Prostate gland (tissue), 2 donors: ENCODE measurements at places on chromosomes 6 and 20. TPM values are rescaled to one million over a fixed set of nuclear protein-coding genes. Genes with fewer than 3 reads are reported as not detected.
A peak's percentile ranks its signal among the peaks of the same experiment; 100 is the strongest.

- DNase-seq = no peak
- H3K27ac ChIP-seq = no peak overlapping the region
- no peaks in the 10 kb centered on the region for H3K4me1 ChIP-seq
- H3K36me3 ChIP-seq = no peaks in the 10 kb centered on the region
- no peak overlapping the region for H3K4me3 ChIP-seq
These were observed 196.2 kb downstream of the PAX1 start for GRCh38 chr20:21901470-21902275.

DNA sequence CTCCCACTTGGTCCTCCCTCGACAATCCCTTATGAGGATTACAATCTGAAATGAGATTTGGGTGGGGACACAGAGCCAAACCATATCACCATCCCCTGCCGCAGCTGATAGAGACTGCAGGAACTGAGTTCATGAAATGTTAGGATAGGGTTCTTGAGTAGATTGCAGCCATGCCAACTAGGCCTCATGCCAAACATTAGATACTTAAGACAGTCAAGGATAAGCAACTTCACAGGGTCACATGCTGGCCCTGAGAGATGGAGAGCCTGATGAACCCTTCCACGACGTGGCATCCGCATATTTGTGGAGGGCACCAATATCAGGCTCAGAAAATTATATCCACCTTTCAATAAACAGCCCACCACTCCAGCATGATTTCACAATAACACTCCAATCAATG lies 121.3 kb downstream of the ALDH8A1 start:
- H3K4me3 ChIP-seq = no peak overlapping the region
- H3K4me1 ChIP-seq = no peaks in the 10 kb centered on the region
- no peak for DNase-seq
- H3K27me3 ChIP-seq = no peaks in the 10 kb centered on the region
- no peaks in the 10 kb centered on the region for H3K36me3 ChIP-seq

The BEND6 gene
- 0.32 TPM for total RNA-seq

The LHFPL5 gene
- total RNA-seq = not detected

- no peaks in the 10 kb centered on the region for H3K4me1 ChIP-seq
- no peaks in the 10 kb centered on the region for H3K36me3 ChIP-seq
- peak overlapping the region; percentile 77 for H3K4me3 ChIP-seq
- no peaks in the 10 kb centered on the region for H3K27me3 ChIP-seq
- DNase-seq = peak; percentile 29
- H3K27ac ChIP-seq = peak overlapping the region; percentile 88
These were observed 1.4 kb downstream of the BACH2 start for GRCh38 chr6:90294989-90295853.

The FYN gene
- total RNA-seq = 13.7 TPM

DNA sequence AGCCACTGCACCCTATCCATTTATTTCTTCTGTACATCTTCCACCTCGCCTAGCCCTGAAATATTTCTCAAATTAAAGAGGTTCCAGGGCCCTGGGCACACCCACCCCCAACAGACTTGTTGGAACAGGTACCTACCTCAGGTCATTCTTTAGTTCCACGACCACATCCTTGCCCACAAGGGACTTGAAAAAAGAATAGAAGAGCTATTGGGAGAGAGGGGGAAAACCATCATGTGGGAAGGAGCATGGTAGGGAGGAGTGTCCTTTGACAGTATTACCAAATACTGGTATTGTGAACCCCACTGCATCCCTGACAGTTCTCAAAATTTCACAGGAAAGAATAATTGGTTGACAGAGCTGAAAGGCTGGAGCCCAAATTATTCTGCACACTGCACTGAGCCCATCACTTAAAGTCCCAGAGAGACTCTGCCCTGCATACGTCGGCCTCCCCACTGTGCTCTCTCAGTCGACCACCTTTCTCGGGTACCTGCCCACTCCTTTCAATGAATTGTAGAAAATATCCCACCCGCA lies 762 bp downstream of the LSM2 start:
- H3K4me3 ChIP-seq = peak overlapping the region; percentile 52
- no peaks in the 10 kb centered on the region for H3K27me3 ChIP-seq
- peak overlapping the region; percentile 93 for H3K27ac ChIP-seq
- no peaks in the 10 kb centered on the region for H3K4me1 ChIP-seq
- H3K36me3 ChIP-seq = no peaks in the 10 kb centered on the region

The APCDD1L gene
- 0.46 TPM for total RNA-seq

GRCh38 chr6:127051571-127052260 lies 66.8 kb upstream of the RSPO3 start:
- no peak for DNase-seq
- H3K4me3 ChIP-seq = no peak overlapping the region
- no peaks in the 10 kb centered on the region for H3K4me1 ChIP-seq
- H3K27ac ChIP-seq = no peak overlapping the region

DNA sequence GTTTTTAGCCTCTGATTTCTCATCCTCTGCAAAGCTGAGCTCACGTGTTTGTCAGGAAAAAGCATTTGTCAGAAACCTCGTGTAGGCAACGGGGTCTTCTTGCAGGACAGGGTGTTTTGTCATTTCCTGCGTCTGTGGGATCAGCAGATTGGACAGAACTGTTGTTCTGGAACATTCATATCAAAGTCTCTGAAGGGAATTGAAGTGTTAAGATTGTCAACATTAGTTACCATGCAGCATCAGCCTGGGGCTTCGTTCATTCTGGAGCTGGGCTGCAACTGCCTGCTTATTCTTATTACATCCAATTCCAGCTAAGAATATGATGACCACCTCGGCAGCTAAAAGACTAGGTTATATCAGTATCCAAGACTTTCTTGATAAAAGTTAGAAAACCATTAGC lies 71.0 kb upstream of the RALGAPA2 start:
- no peak overlapping the region for H3K27ac ChIP-seq
- no peaks in the 10 kb centered on the region for H3K4me1 ChIP-seq
- H3K36me3 ChIP-seq = no peaks in the 10 kb centered on the region
- H3K27me3 ChIP-seq = no peaks in the 10 kb centered on the region
- no peak overlapping the region for H3K4me3 ChIP-seq

DNA sequence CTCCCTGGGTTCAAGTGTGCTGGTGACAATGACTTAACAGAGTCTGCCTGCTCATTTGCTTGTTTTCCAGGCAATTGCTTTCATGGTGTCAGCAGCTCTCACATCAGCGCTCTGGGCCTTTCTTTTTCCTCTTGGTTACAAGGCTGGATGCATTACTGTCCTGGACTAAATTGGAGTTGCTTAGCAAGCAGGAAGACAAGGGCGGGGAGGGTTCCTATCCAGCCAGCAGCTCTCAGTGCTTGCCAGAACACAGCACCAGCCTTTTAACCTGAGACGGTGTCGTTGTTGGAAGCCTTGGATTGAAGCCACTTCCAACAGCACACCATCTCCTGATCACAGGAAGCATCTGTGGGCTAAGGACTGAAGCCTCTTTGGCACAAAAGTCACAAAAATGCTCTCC lies 606.9 kb downstream of the CDH26 start:
- no peak overlapping the region for H3K4me3 ChIP-seq
- no peaks in the 10 kb centered on the region for H3K4me1 ChIP-seq
- no peak overlapping the region for H3K27ac ChIP-seq
- no peak for DNase-seq

GRCh38 chr20:2394411-2395055 lies 13.8 kb downstream of the TGM6 start:
- no peaks in the 10 kb centered on the region for H3K36me3 ChIP-seq
- H3K4me3 ChIP-seq = no peak overlapping the region
- no peak overlapping the region for H3K27ac ChIP-seq

The ZBTB2 gene
- total RNA-seq = 8.1 TPM

DNA sequence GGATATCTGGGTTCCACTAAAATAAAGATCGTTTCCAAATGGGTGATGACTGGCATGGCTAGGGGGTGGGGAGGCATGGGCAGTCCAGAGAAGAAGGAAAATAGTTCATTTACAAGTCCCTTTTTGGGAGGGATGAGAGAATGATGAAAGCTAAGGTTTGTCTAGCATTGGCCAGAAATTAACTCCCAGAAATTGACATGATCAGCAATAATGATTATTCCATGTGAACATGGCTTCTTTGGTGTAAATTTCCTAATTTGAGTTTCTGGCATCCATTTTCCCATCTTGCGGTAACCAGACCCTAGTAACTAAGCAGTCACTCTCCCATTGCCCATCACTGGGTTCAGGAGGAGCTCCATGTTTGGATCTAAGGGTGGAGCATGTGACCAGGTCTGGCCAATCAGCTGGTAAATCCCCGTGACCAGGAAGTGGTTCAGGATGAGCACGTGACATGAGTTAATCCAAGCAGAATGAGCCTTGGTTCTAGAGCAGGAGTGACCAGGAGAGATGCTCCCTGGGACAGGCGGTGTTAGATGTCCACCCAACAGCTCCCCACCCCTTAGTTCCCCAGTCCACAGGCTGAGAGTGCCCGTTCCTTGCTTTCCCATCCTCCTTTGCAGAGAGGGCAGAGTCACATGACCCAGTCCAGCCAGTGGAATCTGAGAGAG lies 512.7 kb downstream of the PREX1 start:
- DNase-seq = no peak
- H3K27me3 ChIP-seq = no peaks in the 10 kb centered on the region
- H3K4me3 ChIP-seq = no peak overlapping the region
- no peak overlapping the region for H3K27ac ChIP-seq

- H3K4me1 ChIP-seq = no peaks in the 10 kb centered on the region
- H3K27ac ChIP-seq = no peak overlapping the region
- no peak overlapping the region for H3K4me3 ChIP-seq
- no peaks in the 10 kb centered on the region for H3K27me3 ChIP-seq
These were observed 166.6 kb upstream of the SOX4 start for GRCh38 chr6:21426841-21427490.

- H3K4me3 ChIP-seq = peak within 1 kb of the TSS; percentile 41
- DNase-seq = peak; percentile 83
- no peaks in the 10 kb centered on the region for H3K36me3 ChIP-seq
These were observed at the start of gene PRIM2 for GRCh38 chr6:57317060-57317943. PRIM2 (plus strand) TSS chr6:57317630; CDS start chr6:57318446, 816 bp downstream.

DNA sequence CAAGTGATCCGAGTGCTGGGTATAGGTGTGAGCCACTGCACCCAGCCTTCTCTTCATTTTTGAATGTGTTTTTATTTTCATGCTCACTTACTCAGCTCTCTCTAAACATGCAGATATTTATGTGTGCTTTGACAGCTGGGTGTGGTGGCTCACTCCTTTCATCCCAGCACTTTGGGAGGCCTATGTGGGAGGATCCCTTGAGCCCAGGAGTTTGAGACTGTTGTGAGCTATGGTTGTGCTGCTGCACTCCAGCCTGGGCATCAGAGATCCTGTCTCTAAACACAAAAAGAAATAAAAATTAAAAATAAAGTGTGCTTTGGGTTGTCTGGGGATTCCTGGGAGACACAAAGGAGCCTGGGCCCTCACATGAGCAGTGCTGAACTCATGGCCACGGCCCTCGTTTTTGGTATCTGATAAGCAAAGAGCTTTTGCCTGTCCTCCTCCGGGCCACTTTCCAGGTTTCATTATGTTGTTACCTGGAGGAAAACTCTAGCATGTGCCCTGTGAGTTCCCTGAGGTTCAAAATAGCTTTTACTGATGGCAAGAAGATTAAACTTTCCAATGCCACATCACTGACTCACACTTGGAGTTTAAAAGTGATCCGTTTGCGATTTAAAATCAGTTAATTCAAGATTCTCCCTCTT lies 78.5 kb downstream of the CD164 start:
- no peaks in the 10 kb centered on the region for H3K4me1 ChIP-seq
- no peaks in the 10 kb centered on the region for H3K27me3 ChIP-seq
- no peak overlapping the region for H3K4me3 ChIP-seq
- no peaks in the 10 kb centered on the region for H3K36me3 ChIP-seq

DNA sequence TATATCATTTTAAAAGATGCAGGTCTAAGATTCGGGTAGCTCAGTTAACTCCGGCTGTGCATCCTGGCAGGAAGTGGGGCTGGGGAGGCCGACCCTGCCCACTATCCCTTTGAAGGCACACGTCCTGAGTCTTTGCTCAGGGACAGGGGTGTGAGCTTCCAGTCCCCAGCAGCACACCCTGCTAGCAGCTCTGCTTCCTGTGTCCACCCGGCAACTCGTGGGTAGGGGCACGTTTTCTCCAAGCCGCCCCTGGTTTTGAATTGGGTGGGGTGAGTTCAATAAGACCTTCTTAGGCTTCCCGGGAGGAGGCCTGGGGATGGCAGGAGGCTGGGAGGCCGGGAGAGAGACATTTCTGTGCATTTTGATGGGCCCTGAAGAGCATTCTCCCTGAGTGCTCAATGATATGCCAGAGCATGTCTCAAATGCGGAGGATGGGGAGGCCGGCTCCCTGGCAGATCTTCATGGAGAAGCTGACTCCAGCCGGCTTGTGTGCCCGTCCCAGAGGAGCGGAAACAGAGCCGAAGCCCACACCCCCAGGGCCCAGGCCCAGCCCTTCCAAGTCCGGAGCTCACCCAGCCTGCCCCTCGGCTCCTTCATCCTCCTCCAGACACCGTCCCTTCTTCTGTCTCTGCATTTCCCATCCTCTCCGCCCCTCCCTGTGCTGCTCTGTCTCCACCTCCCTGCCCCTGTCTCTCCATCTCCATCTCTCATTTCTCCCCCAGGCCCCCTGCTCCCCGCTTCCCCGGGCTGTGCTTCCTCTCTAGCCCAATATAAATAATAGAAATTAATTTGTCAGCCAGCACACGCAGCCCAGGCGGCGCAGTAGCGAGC lies 36.3 kb upstream of the ZFAND3 start:
- no peaks in the 10 kb centered on the region for H3K36me3 ChIP-seq
- no peak for DNase-seq
- no peaks in the 10 kb centered on the region for H3K27me3 ChIP-seq
- H3K27ac ChIP-seq = peak overlapping the region; percentile 63

- H3K36me3 ChIP-seq = no peaks in the 10 kb centered on the region
- H3K4me3 ChIP-seq = no peak overlapping the region
- H3K27me3 ChIP-seq = peaks cover 2% of the 10 kb centered on the region
- no peak for DNase-seq
- H3K4me1 ChIP-seq = no peaks in the 10 kb centered on the region
These were observed 97.4 kb downstream of the YTHDF1 start for GRCh38 chr20:63118303-63119120.

The KHDC1L gene
- total RNA-seq = not detected

DNA sequence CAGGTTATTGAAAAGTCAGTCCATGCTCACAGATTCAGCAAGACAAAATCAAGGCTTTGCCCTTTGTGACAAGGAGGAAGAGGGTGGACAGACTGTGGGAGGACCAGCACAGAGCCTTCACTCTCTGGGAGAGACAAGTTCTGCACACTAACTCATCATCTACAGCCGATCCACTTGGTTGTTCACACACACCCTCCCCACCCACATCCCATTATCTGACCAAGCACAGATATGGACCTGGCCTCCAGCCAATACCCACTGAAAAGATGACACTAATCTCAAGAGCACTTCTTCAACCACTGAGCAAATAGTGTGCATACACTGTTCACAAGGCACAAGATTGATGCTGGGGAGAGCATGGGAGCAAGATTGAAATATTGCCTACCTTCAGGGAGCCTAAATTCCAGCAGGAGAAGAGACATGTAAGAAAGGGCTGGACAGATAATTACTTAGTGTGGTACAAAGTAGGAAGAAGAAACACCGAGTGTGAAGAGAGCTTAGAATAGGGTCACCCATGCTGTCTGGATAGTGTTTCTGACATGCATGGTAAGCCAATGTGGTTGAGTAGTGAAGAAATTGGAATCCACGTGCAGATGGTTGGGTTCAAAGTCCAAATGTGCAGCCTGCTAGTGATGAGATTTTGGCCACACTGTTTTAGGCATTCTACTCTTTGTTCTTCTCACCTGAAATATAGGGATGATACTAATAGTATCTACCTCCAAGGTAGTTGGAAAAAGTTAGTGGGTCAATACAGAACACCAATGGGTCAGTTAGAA lies 21.7 kb upstream of the IL17A start:
- H3K36me3 ChIP-seq = no peaks in the 10 kb centered on the region
- no peaks in the 10 kb centered on the region for H3K4me1 ChIP-seq
- no peak for DNase-seq
- no peak overlapping the region for H3K4me3 ChIP-seq
- H3K27ac ChIP-seq = no peak overlapping the region
- peaks cover 6% of the 10 kb centered on the region for H3K27me3 ChIP-seq

GRCh38 chr6:3981917-3982316 lies 97.0 kb downstream of the FAM217A start:
- H3K4me3 ChIP-seq = no peak overlapping the region
- no peak overlapping the region for H3K27ac ChIP-seq
- H3K36me3 ChIP-seq = no peaks in the 10 kb centered on the region
- H3K27me3 ChIP-seq = no peaks in the 10 kb centered on the region
